ENCODE measurements at places on chromosomes 7 and 10.

DNA sequence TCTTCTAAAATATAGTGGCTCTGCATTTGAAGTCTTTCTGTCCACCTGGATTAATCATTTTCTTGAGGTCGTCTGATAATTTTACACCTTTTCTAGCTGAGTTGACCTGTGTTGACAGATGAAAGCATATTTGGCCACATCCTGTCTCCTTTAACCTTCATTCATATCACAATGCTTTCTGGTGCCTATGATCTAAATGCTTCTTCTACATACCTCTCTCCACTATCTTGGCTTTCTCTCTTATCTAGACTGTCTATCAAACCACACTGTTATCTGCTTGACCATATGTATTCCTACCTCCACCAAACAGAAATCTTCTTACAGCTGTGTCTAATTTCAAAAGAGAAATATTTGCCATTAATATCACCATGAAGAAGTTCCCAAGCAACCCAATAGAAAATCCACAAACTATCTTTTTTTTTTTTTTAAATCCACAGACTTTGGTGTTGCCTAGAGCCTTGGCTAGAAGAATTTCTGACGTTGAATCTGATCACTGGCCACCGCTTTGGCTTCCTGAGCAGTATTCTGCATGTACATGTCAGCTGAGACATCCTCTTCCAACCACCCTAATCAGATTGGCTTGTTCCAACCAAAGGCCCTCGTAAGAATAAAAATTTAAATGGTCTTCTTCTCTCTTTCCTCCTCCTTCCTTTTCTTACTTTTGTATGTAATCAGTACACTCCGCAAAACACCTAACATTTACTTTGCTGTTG, 66.3 kb upstream of the SP4 start:
- no peak for DNase-seq

- DNase-seq = no peak
These were observed 22.4 kb downstream of the DIP2C start for GRCh38 chr10:667096-667495.

DNA sequence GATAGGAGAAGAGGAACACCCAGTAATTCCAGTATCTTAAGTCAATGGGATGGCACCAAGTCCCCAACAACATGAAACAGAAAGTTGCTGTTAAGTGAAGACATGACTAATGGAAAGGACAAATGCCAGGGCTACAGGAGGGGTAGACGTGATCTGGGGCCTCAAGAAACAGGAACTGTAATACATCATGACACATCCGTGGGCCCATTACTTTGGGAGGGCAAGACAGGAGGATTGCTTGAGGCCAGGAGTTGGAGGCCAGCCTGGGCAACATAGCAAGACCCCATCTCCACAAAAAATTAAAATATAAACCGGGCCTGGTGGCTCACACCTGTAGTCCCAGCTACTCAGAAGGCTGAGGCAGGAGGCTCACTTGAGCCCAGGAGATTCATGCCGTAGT, 408.6 kb upstream of the PRKCQ start:
- DNase-seq = no peak

- DNase-seq = peak; percentile 95
These were observed at the start of gene RFC2 for GRCh38 chr7:74254129-74254857. Gene RFC2 (minus strand): TSS chr7:74254399. CDS start chr7:74254383, 16 bp downstream.

GRCh38 chr7:111356941-111357340, 205.4 kb downstream of the IMMP2L start:
- peak; percentile 36 for DNase-seq

DNA sequence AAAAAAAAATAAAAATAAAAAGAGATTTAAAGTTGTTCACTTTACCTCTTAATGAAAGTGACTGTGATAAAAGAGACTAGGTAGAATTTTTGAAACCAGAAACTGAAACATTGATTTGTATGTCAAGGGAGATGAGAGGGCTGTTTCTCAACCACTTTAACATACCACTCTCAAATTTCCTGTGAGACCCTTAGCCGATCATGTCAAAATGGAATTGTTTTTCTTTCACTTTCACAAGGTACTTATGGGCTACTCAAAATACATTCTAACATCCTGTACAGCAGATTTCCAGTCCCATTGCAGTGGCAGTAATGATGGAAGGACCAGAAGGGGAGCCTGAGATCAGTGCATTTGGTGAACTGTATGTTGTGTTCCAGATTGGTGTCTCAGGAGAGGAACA, 261.2 kb downstream of the PPP1R3A start:
- no peak for DNase-seq

DNA sequence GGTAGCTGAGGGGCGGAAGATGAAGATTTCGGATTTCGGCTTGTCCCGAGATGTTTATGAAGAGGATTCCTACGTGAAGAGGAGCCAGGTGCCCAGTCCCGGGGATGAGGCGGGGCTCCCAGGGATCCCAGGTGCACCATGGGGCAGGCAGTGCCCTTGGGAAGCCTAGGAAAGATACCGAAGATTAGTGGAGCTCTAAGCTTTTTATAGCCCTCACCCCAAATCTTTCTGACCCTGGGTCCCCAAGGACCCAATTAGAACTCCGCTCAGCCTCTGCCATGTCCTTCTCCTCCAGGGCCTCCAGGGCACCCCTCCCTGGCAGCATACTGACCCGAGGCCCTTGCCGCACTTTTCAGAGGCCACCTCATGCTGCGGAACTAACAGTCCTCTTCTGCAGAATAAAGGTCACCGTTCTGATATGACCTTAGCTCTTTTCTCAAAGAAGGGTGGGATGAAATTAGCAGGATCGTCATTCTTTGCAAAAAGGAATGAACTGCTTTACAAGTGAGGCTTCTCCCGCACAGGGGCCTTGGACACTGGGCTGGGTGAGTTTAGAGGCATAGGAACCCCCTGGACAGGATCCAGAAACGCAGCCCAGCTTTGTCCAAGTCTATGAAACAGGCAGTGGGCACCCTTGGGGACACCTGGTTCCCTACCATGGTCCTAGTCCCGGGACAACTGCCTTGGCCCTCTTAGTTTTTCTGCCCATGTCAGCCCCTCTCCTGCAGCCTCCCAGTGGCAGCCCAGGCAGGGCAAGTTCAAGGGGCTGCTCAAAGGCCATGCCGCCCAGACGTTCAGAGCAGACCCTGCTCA, 17.9 kb upstream of the CSGALNACT2 start:
- no peak for DNase-seq

DNA sequence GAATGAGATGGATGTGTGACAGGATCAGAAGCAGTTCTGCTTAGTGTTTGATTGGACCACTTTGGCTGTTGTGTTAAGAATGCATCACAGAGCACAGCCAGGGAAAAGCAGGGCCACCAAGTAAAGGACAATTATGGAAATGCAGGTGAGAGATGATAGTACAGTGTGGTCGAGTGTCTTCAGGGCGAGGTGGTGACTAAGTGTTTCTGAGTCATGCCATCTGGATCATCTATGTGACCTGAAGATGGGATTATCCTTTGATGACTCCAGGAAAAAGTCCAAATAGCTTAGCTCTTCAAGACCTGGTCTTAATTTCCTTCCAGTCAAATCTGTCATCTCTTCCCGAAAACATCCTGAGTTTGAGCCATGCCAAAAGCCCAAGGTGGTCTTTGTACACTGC, 523.2 kb upstream of the IGFBP3 start:
- peak; percentile 21 for DNase-seq

DNA sequence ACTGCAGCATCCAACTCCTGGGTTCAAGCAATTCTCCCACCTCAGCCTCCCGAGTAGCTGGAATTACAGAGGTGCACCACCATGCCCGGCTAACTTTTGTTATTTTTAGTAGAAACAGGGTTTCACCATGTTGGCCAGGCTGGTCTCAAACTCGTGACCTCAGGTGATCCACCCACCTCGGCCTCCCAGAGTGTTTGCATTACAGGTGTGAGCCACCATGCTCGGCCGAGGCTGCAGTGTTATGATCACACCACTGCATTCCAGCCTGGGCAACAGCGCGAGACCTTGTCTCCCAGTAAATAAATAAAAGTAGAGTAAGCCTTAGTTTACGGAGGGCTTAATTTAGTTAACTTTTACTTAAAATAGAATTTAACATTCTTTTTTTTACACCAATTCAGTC, 23.7 kb upstream of the IGF2BP3 start:
- no peak for DNase-seq

- DNase-seq = no peak
These were observed 43.8 kb downstream of the DAGLB start for GRCh38 chr7:6403907-6404306.

- DNase-seq = no peak
These were observed 58.1 kb downstream of the PARP12 start for GRCh38 chr7:140004672-140005071.

DNA sequence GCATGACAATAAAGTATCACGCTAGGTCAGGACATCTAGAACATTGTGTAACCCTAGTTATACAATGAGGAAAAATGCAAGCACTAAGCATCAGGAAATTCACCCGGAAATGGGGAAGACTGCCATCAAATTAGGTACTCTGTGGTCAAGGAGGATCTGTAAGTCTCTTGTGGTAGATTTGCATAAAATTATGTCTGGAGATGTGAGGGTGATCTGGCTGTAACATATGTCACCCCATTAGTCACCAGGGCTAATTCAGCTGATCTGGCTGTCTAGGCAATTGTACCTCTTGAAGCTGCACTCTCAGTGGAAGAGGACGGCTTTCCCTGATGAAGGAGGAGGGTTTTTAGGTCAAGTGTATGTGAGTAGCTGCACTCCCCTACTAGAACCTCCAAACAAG, 14.8 kb downstream of the AKR1D1 start:
- DNase-seq = no peak

DNA sequence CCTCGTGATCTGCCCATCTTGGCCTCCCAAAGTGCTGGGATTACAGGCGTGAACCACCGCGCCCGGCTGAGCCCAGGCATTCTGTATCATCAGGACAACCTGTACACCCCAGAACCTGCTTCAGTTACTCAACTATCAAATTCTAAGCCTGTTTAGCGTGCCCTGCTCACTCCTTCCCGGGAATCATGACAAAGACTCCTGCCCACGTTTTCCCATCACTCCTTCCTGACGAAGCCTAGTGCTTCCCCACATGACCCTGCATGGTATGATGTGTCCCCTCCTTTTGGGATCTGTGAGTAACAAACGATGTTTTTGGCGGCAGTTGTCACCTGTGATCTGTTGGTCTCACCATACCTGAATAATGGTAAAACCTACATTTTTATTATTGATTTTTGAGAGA, 12.2 kb upstream of the RADIL start:
- DNase-seq = no peak

DNA sequence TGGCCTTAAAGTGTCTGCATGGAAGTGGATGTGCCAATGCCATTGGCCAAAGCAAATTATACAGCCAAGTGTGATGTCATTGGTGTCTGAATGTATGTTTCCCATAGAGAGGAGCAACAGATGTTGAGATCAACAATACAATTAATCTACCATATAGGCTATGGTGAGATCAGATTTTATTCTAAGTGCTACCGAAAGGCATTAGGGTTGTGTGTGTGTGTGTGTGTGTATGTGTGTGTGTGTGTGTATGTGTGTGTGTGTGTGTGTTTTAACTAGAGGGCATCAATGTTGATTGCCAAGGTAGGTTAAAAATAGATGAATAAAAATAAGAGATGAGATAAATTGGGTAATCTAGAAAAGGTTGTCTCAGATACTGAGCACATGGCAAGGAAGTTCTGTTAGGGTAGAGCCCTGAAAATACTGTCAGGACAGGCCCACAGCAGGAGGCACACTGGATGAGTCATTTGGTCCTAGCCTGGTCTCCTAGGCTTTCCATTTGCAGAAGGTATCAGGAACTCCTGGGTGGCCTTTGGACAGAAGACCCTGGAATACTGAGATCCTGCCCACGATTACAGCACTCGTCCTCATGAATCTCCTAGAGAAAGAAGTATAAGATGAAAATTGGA, 446.0 kb upstream of the PODXL start:
- peak; percentile 49 for DNase-seq

DNA sequence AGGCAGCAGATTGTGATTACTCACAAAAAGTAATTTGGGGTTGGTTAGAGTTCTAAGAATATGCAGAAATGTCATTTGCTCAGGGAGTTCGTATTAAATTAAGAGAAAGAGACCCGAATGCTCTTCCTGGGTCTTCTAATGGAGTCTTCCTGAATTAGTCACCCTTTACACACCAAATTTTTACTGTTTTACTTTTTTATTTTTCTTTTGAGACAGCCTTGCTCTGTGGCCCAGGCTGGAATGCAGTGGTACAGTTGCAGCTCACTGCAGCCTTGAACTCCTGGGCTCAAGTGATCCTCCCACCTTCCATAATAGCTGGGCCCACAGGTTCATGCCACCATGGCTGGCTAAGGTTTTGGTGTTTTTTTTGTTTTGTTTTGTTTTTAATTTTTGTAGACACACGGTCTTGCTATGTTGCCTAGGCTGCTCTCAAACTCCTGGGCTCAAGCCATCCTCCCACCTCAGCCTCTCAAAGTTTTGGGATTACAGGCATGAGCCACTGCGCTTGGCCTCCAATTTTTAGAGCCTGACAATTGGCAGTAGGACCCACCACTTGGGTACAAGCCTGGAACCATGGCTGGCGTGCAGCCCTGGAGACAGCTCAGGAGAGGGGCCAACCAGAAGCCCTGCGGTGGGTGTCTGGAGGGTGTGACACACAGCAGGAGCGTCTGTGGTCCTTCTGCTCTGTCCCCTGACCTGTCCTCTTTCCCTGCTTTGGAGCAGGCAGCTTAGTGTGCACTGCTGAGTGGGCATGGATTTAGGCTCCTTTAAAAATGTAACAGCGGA, 16.4 kb upstream of the BHLHA15 start:
- peak; percentile 64 for DNase-seq

DNA sequence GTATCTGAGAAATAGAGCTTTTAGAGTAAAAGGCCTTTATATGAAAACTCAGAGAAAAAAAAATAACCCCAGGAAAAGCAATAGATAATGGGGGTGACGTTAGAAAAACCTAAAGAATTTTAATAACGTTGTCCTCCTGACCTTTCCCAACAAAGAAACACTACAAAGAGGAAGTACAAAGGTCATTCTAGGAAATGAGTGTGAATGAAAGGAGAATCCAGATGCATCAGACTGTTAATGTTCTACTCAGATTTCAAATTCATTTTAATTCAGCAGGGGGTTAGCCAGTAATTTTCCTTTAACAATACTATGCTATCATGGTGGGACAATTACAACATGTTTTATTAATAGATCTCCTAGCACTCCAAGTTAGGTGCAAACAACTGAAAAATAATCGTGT, 73.8 kb upstream of the CDK1 start:
- no peak for DNase-seq

GRCh38 chr7:117775801-117776200, 97.4 kb downstream of the CTTNBP2 start:
- DNase-seq = no peak

DNA sequence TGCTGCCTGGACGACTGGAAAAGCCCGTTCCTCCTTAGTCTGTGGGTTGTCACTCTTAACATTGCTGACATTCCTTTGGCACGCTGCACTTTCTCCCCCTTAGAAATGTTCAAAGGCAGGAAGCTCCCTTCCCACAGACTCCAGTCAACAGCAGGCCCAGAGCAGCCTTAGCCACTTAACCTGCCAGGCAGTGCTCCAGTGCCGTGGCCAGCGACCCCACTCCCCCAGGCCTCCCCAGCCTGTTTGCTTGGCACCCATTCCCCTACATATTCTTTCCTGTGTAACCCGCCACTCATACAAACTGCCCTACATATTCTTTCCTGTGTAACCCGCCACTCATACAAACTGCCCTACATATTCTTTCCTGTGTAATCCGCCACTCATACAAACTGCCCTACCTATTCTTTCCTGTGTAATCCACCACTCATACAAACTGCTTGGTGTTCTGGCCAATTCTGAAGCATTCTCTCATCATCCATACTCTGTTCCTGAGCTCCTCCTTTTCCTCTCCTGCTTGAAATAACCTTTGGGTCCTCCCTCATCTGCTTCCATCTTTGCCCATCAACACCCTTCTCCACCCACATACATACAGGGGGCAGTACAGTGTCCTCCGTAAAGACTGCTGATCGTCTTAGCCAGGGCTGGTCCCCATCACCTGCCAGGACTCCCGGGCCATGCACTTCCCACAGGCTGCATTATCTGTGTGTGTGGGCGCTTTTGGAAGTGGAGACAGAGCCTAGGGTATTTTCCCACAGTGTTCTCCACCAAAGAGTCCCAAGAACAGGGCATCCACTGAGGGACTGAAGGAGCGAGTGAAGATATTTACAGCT, 57.3 kb downstream of the ADARB2 start:
- no peak for DNase-seq
